ENCODE measurements at places on chromosomes 1 and 21.

- DNase-seq: no peak
Observed at GRCh38 chr1:181170194-181170593, 81.7 kb downstream of the IER5 start.

- DNase-seq: peak; percentile 50
Observed at GRCh38 chr1:225427235-225428067, at the start of gene LBR. Gene LBR, minus strand, starts transcription at chr1:225428038. Its CDS starts 3,963 bp downstream, at chr1:225424075.

DNA sequence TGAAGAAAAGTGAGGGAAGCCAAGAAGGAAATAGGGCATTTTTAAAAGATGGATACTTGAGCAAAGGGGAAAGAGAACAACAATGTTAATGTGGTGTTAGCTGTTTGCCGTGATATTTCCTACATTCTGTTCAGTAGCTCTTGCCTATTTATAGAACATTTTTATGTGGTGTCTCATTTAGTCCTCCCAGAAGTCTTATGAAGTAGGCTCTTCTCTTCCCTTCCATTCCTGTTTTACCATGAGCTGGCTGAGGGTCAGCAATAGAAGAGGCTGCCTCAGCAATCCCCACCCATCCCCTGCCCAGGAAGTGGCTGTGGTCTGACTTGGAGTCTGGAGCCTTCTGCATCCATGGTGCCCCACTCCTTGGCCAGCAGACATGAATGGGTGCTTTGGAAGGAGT is 60.1 kb downstream of the KIAA0040 start:
- DNase-seq: no peak

DNA sequence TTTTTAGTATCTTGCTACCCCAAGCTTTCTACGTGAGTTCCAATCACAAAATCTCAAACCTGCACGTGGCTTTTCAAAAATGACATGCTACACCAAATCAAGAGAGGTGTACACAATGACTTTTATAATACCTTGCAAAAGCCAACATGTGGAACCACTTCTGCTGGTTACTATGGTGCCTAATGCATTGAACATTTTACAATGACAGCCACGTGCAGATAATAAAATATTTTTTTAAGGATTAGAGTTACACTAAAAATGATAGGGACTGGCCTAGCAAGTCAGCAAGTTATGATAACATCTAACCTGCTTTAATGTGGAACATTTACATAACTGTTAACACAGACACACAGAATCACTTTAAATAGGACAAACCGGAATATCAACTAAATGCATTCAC is 30.2 kb downstream of the EYA3 start:
- DNase-seq: no peak

GRCh38 chr1:11566042-11566850 is 87.3 kb downstream of the DISP3 start:
- no peak for DNase-seq

Data from activated T-cell treated with anti-CD3 and anti-CD28 coated beads, Interleukin-2, amount 50 U/mL, for 72 hours (primary cell).